ENCODE measurements at places on chromosomes 5 and 9.
A peak's percentile ranks its signal among the peaks of the same experiment; 100 is the strongest.

DNA sequence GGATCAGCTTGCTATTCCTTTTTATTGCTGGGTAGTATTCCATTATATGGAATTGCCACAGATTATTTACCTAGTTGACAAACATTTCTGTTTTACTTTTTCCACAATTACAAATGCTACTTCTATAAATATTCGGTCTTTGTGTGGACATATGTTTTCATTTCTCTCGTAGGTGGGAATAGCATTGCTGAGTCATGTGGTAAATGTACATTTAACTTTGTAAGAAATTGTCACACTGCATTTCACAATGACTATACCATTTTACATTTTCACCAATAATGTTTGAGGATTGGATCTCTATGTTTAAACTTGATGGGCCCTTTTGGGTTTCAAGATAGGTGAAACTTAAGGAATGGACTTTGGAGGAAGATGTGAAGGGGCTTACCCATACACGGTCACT is 19.7 kb downstream of the RAI14 start:
- peak overlapping the region; percentile 10 for H3K27ac ChIP-seq
- peaks cover 70% of the 10 kb centered on the region for H3K4me1 ChIP-seq
- DNase-seq, result no peak
- no peak overlapping the region for H3K4me3 ChIP-seq
- H3K36me3 ChIP-seq, result peaks cover 12% of the 10 kb centered on the region
- no peaks in the 10 kb centered on the region for H3K27me3 ChIP-seq

DNA sequence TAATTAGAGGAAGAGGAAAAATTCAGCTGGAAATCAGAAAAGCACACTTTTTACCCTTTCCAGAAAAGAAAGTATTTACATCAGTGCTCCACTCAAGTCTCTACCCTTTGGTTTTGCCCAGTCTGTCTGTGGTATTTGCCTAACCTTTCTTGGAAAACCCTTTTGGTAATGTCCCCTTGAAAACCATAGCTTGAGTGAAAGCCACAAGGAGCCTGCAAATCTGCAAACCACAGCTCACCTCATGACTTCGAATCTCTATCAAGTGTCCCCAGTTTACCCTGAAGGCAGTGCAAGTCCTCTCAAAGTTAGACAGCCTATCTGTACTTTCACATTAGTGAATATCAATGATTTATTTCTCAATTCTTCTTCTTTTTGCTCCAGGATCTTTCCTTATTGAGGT is 162.1 kb upstream of the TSLP start:
- no peaks in the 10 kb centered on the region for H3K27me3 ChIP-seq
- no peaks in the 10 kb centered on the region for H3K36me3 ChIP-seq
- no peaks in the 10 kb centered on the region for H3K4me1 ChIP-seq
- no peak overlapping the region for H3K27ac ChIP-seq
- no peak for DNase-seq
- H3K4me3 ChIP-seq, result no peak overlapping the region

- no peaks in the 10 kb centered on the region for H3K36me3 ChIP-seq
- no peak overlapping the region for H3K4me3 ChIP-seq
- peaks cover 6% of the 10 kb centered on the region for H3K4me1 ChIP-seq
- H3K27ac ChIP-seq, result no peak overlapping the region
- DNase-seq, result no peak
These were observed 15.7 kb upstream of the OBP2B start for GRCh38 chr9:133224762-133225161.

GRCh38 chr9:95336281-95336680 is 18.8 kb upstream of the FANCC start:
- peak; percentile 59 for DNase-seq
- H3K4me3 ChIP-seq, result no peak overlapping the region
- H3K27ac ChIP-seq, result no peak overlapping the region
- H3K27me3 ChIP-seq, result no peaks in the 10 kb centered on the region
- H3K36me3 ChIP-seq, result peaks cover 2% of the 10 kb centered on the region

- peaks cover 17% of the 10 kb centered on the region for H3K4me1 ChIP-seq
- peaks cover 12% of the 10 kb centered on the region for H3K36me3 ChIP-seq
- DNase-seq, result no peak
- no peaks in the 10 kb centered on the region for H3K27me3 ChIP-seq
- no peak overlapping the region for H3K27ac ChIP-seq
These were observed 1445.1 kb upstream of the CDH9 start for GRCh38 chr5:28483327-28484025.

DNA sequence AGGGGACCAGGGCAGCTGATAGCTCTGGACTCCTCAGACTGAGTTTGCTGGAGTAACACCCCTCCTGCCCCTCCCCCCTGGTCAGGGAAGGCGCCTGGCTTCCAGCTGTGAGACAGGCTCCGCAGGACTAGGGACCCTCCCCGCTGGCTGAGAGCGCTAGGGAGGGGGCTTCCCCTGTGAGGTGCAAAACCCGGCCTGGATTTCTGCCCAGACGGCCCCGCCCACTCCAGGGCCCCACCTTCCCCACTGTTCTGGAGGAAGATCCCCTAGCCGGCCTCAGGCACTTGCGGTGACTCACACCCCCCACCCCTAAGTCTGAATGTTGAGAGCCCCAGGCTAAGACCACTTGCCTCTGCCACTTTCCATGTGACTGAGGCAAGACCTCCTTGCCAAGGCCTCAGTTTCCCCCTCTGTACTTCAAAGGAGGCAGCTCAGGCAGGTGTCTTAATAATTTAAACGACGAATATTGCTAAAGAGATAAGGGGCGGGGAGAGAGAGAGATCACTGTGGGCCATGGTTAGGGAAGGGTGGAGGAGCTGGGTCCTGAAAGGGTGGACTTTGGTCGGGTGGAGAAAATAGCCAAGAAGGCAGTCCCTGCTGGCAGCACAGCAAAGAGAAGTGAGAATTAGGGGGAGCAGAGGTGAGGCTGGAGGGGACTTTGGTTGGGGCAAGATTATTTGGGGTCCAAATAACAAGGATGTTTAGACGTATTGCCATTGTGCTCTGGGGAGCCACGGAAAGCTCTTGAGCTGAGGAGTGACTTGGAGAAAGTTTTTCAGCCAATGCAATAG is 1.0 kb upstream of the DAB2IP start:
- H3K4me3 ChIP-seq, result peak overlapping the region; percentile 79
- peak overlapping the region; percentile 78 for H3K27ac ChIP-seq
- DNase-seq, result peak; percentile 89
- H3K36me3 ChIP-seq, result no peaks in the 10 kb centered on the region
- peaks cover 9% of the 10 kb centered on the region for H3K27me3 ChIP-seq

GRCh38 chr5:19903611-19904010 is 84.4 kb downstream of the CDH18 start:
- no peak overlapping the region for H3K27ac ChIP-seq
- H3K27me3 ChIP-seq, result no peaks in the 10 kb centered on the region
- peaks cover 10% of the 10 kb centered on the region for H3K4me1 ChIP-seq
- H3K4me3 ChIP-seq, result no peak overlapping the region

DNA sequence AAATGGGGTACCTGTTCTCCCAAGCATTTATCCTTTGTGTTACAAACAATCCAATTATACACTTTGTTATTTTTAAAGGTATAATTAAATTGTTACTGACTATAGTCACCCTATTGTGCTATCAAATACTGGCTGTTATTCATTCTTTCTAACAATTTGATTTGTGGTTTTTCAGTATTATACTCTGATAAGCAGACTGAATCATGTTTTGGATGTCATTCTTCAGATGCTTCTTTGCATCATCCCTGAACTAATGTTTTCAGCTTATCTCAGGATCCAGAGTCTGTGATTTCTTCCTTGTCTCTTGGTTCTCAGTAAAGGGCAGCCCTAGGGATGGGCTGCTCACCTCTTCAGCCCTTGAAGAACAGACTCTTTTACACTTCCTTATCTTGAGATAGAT is 177.8 kb upstream of the SGCD start:
- H3K27ac ChIP-seq, result no peak overlapping the region
- no peaks in the 10 kb centered on the region for H3K27me3 ChIP-seq
- no peaks in the 10 kb centered on the region for H3K36me3 ChIP-seq
- H3K4me1 ChIP-seq, result peaks cover 11% of the 10 kb centered on the region
- H3K4me3 ChIP-seq, result no peak overlapping the region
- no peak for DNase-seq

DNA sequence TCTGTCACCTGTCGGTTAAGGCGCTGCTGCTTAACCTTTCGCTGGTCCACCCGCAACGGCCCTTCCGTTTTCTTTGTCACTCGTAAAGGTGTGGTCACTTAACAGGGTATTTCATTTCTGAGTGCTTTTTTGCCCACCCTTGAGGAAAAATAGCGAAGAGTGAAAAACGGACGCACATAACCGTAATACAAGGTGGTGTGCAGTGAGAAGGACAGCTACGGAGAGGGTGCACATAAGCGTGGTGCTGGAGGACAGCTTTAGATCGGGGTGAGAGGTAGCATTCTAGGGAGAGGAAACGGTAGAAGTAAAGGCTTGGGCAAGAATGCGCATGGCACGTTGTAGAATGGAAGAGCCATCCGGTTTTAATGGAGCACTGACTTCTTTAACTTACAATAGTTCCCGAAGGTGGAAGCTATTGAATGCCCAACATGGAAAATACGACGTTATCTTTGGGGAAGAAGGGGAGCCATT is 761 bp downstream of the CCT5 start:
- peaks cover 43% of the 10 kb centered on the region for H3K36me3 ChIP-seq
- H3K27ac ChIP-seq, result peak overlapping the region; percentile 92
- H3K27me3 ChIP-seq, result no peaks in the 10 kb centered on the region
- peaks cover 41% of the 10 kb centered on the region for H3K4me1 ChIP-seq
- peak overlapping the region; percentile 98 for H3K4me3 ChIP-seq

DNA sequence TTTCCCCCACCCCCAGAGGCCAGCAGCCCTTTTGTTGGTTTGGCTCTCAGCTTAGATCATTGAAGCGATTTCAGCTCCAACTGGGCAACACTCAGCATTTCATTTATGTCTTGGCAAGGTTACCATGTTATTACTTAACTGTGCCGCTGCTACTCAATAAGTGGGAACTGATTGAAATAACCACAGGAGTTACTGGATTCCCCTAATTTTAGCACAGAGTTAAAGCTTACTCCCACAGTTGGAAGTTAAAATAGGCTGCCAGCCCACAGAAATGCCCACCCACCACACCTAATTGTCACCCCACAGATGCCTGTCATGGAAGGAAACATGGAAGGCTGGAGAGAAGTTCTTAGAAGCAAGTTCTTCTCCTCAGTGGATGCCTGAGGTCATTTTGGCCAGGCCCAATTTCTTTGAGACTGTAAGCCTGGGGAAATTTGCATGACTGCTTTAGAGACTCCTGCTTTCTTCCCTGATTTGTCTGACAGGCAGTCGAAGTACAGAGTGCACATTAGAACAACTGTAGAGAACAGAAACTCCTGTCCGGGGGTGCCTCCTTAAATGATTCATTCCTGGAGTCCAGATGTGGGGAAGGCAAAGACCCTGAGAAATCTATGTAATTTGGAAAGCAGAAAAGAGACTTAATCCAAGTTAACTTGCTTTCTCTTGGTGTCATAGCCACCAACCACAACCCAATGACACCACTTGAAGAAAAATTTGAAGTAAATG is 370.0 kb downstream of the ZSWIM6 start:
- H3K4me3 ChIP-seq, result no peak overlapping the region
- no peaks in the 10 kb centered on the region for H3K36me3 ChIP-seq
- peaks cover 6% of the 10 kb centered on the region for H3K4me1 ChIP-seq
- no peak for DNase-seq
- no peaks in the 10 kb centered on the region for H3K27me3 ChIP-seq
- no peak overlapping the region for H3K27ac ChIP-seq

DNA sequence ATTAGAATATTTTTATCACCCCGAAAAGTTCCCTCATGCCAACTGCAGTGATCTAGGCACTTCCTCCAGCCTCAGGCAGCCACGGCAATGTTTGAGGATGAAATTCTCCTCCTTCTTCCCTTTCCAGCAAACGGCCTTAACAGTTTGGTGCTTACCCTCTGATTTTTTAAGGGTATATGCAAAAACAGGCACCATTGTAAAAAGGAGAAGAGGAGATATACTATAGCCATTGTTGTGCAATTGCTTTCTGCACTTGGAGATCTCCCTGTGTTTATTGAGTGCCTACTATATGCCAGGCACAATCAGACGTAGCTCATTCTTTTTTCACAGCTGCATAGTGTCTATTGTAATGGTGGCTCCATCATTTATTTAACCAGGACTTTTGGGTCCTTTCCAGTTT is 29.4 kb downstream of the GSN start:
- H3K27ac ChIP-seq, result no peak overlapping the region
- H3K4me1 ChIP-seq, result peaks cover 27% of the 10 kb centered on the region
- H3K4me3 ChIP-seq, result no peak overlapping the region

GRCh38 chr5:102749416-102750030 is 5.6 kb upstream of the PAM start:
- no peak overlapping the region for H3K27ac ChIP-seq
- H3K4me1 ChIP-seq, result peaks cover 54% of the 10 kb centered on the region
- H3K36me3 ChIP-seq, result no peaks in the 10 kb centered on the region
- H3K4me3 ChIP-seq, result peak overlapping the region; percentile 21
- peaks cover 48% of the 10 kb centered on the region for H3K27me3 ChIP-seq
- DNase-seq, result no peak

- DNase-seq, result peak; percentile 2
- no peak overlapping the region for H3K4me3 ChIP-seq
- H3K27me3 ChIP-seq, result peaks cover 7% of the 10 kb centered on the region
- H3K4me1 ChIP-seq, result peaks cover 6% of the 10 kb centered on the region
- H3K36me3 ChIP-seq, result no peaks in the 10 kb centered on the region
These were observed 10.2 kb upstream of the NKD2 start for GRCh38 chr5:998246-999031.

GRCh38 chr5:35131723-35132122 is 84.0 kb upstream of the AGXT2 start:
- no peaks in the 10 kb centered on the region for H3K4me1 ChIP-seq
- DNase-seq, result no peak
- H3K27ac ChIP-seq, result no peak overlapping the region
- H3K4me3 ChIP-seq, result no peak overlapping the region
- H3K27me3 ChIP-seq, result no peaks in the 10 kb centered on the region

- no peaks in the 10 kb centered on the region for H3K36me3 ChIP-seq
- no peaks in the 10 kb centered on the region for H3K27me3 ChIP-seq
- no peak overlapping the region for H3K4me3 ChIP-seq
- no peak for DNase-seq
These were observed 75.8 kb downstream of the MACROH2A1 start for GRCh38 chr5:135323227-135323626.

- H3K27me3 ChIP-seq, result no peaks in the 10 kb centered on the region
- DNase-seq, result no peak
- H3K4me1 ChIP-seq, result no peaks in the 10 kb centered on the region
- no peaks in the 10 kb centered on the region for H3K36me3 ChIP-seq
These were observed 138.5 kb downstream of the TTLL11 start for GRCh38 chr9:121954477-121955140.

DNA sequence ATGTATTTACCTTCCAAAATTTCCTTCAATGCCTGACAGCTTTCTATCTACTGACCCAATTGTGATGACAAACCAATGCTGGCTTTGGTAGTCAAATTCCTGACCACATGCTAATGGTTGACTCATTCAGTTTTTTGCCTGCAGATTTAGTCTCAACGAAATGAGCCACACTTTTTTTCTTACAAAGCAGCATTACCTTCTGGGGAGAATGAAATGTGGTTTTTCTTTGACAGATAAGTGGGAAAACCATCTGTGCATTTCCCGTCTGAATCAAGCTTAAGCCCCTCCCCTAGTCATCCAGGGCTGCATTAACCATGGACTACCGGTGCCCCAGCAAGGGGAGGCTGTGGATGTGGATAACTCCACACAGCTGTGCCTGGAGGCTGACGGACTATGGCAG is 99.6 kb upstream of the TAF11L2 start:
- no peak overlapping the region for H3K27ac ChIP-seq
- DNase-seq, result no peak
- no peak overlapping the region for H3K4me3 ChIP-seq
- peaks cover 56% of the 10 kb centered on the region for H3K27me3 ChIP-seq

All from WTC11 (cell line).